Upper lobe of right lung (tissue), 1 donor: ENCODE measurements at places on chromosomes 7 and 10. TPM values are rescaled to one million over a fixed set of nuclear protein-coding genes. Genes with fewer than 3 reads are reported as not detected.

The MOGAT3 gene
- not detected for total RNA-seq

The GIMAP6 gene
- 61.7 TPM for total RNA-seq

The EIF5AL1 gene
- total RNA-seq = 0.14 TPM

The TAS2R41 gene
- not detected for total RNA-seq

The RFC2 gene
- 16.3 TPM for total RNA-seq

The PIK3CG gene
- 15.7 TPM for total RNA-seq

The SLC13A1 gene
- total RNA-seq = not detected

The LIPF gene
- not detected for total RNA-seq

The LCOR gene
- 39.5 TPM for total RNA-seq

The HMX3 gene
- not detected for total RNA-seq

The PKD2L1 gene
- 2.1 TPM for total RNA-seq

The ZNRF2 gene
- total RNA-seq = 24.6 TPM

The LRRD1 gene
- not detected for total RNA-seq

The CYP2C19 gene
- total RNA-seq = not detected

The NODAL gene
- total RNA-seq = not detected

The HMX2 gene
- total RNA-seq = not detected

The OSBPL3 gene
- 23.7 TPM for total RNA-seq

The TACR2 gene
- total RNA-seq = 0.90 TPM

The TMEM270 gene
- not detected for total RNA-seq

The SEMA3E gene
- total RNA-seq = 11.9 TPM

The LANCL2 gene
- total RNA-seq = 6.5 TPM

The SPRN gene
- not detected for total RNA-seq

The LDB3 gene
- total RNA-seq = 2.5 TPM

DNA sequence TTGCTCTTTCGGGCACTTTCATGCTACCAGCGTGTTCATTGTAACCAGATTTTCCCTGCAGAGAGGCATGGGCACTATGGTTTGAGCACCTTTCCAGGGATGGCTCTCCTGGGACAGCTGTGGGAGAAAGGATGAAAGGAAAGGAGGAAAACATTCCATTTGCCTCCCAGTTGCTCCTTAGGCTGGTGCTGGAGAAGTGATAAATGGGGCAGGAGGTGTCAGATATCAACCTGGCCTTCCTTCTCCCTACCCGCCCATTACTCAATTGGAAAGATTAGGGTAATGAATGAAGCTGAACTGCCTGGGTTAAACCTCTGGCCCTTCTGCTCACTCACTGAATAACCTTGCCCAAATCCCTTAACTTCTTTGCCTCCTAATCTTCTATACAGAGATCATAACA lies 228.4 kb downstream of the PLXNA4 start:
- DNase-seq = no peak

DNA sequence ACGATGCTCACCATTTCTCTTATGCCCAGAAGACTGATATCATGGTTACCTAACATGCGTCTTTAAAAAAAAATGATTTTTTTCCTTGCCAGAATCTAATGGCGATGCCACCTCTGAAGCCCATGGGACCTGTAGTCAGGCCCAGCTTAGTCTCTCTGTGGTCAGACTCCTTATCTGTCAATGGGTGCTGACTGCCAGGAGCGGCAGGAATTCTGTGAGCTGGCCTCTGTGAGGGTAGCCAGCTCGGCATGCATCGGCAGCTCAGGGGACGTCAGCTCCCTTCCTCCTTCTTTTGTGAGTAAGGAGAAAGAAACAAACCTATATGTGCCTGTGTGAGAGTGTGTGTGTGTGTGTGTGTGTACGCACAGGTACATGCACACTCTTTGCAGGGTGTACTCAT lies 49.9 kb upstream of the ZRANB1 start:
- DNase-seq = peak; percentile 13

DNA sequence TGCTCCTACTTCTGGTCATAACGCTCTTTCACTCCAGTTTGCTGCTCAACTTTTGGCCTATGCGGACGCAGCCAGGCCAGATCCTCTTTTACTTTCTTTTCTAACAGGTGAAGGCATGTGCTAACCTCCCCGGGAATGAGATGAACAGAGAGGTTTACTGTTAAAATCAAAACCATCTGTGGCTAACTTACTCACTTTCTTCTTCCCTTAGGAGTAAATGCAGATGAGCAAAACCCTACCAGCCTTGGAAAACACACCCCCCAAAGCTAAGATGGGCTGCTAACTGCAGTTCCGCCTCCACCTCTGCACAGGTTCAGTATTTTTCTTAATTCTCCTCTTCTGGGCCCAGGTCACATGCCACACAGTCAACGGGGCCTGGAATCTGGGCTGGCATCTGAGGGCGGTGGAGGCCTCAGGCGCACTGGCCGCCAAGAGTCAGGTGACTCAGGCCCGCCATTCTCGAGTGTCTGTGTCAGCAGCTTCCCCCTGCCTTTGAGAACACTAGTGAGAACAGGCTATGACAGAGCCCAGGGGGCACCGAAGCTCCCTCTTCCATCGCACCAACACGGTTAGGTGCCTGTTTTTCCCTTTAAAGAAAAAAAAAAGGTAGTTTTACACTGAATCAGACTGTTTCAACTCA lies 11.1 kb downstream of the FAM53B start:
- DNase-seq = peak; percentile 84

DNA sequence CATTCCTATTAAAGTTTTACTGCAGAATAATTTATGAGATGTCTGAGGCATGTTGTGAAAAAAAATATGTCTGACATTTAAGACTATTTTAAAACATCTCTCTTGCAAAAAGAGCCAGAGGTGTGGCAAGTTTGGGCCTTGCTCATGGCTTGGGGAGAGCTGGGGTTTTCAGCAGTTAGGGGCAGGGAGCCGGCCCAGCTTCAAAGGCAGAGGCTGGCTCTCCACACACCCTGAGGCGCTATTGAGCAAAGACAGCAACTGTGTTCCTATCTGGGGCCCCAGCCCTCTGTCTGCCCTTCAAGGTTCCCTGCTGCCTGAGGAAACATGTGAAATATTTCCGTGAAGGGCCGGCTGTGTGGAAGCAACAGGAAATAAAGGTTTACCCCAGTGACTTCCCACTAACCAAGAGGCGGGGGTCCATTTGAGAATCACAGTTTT lies 94.0 kb downstream of the SORBS1 start:
- DNase-seq = peak; percentile 67

GRCh38 chr7:69690329-69690728 lies 92.1 kb downstream of the AUTS2 start:
- no peak for DNase-seq

GRCh38 chr7:129083525-129083924 lies 28.6 kb upstream of the TNPO3 start:
- DNase-seq = no peak

GRCh38 chr7:74320645-74321221 lies 31.5 kb downstream of the CLIP2 start:
- DNase-seq = no peak

GRCh38 chr7:1323178-1324027 lies 90.7 kb downstream of the UNCX start:
- no peak for DNase-seq

GRCh38 chr7:121369462-121369861 lies 26.6 kb downstream of the FAM3C start:
- no peak for DNase-seq

- no peak for DNase-seq
These were observed 9.9 kb upstream of the ARHGAP22 start for GRCh38 chr10:48614481-48615390.

GRCh38 chr7:2629746-2630681 lies 1.8 kb upstream of the TTYH3 start:
- no peak for DNase-seq

DNA sequence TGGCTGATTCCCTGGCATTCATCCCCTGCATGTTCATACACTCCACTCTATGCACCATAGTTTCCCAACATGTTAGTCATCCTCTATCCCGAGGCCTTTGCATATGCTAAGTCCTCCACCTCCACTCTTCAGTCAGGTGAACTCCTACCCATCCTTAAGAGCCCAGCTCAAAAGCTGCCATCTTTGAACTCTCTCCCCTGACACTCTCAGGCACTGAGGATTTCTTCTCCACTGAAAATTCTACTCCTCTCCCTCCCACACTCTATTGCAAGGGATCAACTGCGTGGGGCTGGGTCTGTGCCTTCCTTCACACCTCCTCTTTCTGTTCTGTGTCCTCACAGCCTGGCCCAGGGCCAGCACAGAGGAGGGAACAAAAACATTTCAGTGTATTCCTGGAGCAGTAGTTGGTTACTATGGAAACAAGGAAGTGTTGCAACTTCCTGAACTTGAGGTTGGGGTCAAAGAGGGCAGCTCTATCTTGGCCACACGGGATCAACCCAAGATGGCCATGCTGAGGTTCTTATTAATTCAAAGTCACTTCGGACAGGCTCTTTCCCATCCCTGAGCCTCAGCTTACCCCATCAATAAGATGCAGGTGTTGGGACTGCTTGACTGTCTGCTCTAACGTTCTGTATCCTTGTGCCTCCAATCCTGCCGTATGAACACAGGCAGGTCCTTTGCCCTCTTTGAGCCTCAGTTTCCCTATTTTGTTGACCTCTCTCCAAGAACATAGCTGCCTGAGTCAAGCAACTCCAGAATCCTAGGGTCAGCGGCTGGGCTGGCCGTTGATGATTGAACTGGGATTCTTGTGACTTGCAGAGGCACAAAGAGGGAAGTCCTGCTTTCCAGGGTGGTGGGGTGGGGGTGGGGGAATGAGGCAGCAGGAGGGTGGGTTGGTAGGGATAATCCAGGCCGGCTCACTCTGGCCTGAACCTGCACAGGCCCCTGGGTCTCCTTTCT lies 15.5 kb downstream of the ZMIZ1 start:
- peak; percentile 95 for DNase-seq

DNA sequence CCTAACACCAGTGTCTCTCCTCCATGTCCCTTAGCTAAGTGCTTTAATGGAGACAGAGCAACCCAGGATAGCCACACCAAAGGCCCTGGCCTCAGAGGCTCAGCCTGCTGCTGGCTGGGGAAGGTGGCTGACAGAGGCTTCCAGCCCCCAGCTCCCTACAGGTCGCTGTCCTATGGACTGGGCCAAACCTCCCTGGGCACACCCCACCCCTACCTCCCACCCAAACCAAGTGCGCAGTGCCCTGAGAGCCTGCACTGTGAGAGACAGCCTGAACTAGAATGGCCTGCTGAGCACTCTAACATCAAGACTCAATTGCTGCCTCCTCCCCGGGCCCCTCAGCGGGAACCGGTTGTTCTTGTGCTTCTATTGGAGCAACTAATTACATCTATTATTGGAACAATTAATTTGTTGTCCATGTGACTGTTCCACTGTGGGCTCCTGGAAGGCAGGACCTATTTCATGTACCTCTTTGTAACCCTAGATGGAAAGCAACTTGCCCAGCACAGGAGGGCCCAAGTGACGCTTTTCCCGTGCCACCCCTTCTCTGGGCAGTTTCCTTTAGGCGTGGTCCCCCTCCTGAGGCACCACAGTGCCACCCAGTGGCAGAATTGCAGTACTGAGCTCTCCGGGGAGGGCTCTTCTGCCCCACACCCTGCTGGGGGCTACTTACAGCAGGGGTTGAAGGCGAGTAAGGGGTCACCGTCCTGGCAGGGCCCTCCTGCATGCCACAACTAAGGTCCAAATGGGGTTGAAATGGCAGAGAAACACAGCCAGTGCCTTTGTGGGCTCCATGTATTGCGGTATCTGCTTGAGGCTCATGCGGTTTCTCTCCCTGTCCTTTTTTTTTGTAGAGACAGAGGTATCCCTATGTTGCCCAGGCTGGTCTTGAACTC lies 63.7 kb upstream of the WAPL start:
- DNase-seq = peak; percentile 84

GRCh38 chr10:47041396-47042198 lies 130.4 kb downstream of the PTPN20 start:
- no peak for DNase-seq

DNA sequence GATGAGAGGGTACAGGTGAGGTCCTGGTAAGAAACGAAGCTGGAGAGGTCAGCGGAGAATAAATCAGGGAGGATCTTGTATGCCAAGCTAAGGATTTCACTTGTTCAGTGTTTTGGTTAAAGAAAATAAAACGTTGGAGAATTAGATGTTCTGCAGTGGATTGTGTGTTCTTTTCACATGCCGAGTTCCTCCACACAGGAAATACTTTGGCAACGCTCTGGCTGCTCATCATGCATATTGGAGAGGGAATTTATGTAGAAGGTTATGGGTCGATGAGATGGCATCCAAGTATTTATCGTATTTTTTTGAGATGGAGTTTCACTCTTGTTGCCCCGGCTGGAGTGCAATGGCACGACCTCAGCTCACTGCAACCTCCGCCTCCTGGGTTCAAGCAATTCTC lies 11.0 kb downstream of the RPS24 start:
- no peak for DNase-seq

DNA sequence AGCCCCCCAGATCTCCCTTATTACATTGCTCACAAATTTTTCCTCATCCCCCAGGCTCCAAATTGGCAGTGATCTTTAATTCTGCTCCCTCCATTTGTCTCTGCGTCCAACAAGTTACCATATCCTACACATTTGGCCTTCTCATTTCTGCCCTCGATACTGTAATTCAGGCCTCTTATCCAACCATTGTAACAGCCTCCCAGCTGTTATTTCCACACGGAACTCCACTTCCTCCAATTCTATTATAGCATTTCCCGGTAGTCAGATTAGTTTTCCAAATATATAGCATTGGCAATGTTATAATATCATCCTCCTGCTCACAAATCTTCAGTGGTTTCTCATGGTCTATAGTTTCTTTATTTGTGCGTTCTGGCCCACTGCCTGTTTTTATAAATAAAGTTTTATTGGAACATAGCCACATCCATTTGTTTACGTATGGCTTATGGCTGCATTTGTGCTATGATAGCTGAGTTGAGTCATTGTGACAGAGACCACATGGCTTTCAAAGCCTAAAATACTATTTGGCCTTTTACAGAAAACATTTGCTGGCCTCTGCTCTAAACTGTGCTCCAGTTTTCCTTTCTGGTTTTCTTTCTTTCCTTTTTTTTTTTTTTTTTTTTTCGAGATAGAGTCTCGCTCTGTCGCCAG lies 126.5 kb upstream of the ZNF438 start:
- DNase-seq = no peak

DNA sequence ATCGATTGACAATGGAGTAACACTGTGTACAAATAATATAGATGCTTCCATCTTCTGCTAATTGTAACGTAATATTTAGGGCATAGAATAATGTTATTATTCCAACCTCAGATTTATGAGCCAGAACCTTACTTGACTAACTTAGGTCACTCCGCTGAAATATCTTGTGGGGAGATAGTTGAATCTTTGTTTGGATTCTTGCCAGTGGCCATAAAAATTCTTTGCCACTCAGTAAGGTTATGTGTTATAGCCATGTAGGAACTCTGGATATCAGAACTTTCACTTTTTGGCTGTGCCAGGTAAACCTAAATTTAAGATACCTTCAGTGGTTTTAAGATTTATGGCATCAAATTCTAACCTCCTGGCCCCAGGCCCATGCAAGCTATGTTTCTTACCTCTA lies 197.6 kb downstream of the WDR11 start:
- DNase-seq = no peak

DNA sequence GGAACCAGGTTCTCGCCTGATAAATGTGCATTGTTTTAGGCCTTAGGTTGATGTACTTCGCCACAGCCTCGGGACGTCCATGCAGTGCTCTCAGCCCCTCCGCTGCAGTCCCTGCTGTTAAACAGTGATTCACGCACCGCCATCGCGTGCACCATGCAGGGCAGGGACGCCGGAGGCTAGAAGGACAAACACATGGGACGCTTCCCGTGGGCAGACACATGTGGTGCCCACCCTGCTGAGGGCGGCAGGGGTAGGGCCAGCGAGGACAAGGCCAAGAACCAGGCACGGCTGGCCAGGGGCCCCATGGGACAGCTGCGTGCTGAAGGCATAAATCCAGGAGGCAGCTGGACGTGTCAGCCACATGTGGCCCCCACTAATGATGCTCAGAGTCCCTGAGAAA lies 394.7 kb downstream of the PTPRN2 start:
- no peak for DNase-seq

- no peak for DNase-seq
These were observed 131.7 kb upstream of the CHST15 start for GRCh38 chr10:124225029-124225466.
